ENCODE measurements at places on chromosomes 1 and 21. TPM values are rescaled to one million over a fixed set of nuclear protein-coding genes. Genes with fewer than 3 reads are reported as not detected.

The PDE4DIP gene
- 222 TPM for total RNA-seq

The RAB25 gene
- total RNA-seq = not detected

The NSL1 gene
- 18.6 TPM for total RNA-seq

The NUDT17 gene
- 3.3 TPM for total RNA-seq

The LCE2D gene
- total RNA-seq = not detected
